GM12864 (cell line): ENCODE measurements at places on chromosomes 6 and 20.

DNA sequence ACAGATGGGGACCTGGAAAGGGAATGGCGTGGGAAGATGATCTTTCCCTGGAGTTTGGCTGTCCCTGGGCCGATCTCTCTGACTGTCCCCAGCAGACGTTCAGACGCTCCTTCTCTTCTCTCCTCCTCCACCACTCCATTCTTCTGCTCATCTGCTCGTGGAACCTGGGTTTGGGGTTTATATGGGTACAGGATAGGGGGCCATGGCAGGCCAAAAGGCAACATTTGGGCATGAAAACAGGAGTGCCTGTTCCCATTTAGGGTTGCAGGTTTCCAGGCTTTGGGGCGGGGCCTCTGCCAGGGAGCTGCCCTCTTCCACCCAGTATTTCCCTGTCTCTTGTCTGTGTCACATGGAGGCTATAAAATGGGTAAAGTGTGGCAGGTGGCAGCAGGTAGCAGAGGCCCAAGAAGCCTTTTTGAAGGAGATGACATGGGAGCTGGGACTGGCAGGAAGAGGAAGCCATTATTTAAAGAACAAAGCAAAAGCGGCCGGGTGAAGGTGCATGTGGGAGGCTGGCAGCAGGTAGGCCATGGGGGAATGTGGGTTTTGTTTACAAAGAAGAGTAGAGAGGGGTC, 203.7 kb downstream of the BMP7 start:
- no peak for DNase-seq

DNA sequence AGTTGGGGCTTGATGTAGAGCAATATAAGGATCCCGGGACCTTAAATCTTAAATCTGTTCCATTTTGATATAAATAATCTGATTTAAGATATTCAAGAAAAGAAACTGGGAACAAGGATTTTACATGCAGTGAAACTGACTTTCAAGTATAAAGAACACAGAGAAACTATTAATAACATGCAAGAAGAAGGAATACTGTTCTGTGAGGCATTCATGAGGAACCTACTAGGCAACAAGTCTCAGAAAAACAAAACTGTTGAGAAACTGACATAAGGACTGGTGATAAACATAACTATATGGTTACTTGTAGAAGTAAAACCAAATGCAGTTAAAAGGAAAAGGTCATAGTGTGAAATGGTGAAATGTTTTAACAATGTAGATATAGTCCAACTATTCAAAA, 15.8 kb downstream of the HDDC2 start:
- no peak for DNase-seq

- no peak for DNase-seq
Measured at GRCh38 chr20:19314621-19315020, 102.2 kb downstream of the SLC24A3 start.

DNA sequence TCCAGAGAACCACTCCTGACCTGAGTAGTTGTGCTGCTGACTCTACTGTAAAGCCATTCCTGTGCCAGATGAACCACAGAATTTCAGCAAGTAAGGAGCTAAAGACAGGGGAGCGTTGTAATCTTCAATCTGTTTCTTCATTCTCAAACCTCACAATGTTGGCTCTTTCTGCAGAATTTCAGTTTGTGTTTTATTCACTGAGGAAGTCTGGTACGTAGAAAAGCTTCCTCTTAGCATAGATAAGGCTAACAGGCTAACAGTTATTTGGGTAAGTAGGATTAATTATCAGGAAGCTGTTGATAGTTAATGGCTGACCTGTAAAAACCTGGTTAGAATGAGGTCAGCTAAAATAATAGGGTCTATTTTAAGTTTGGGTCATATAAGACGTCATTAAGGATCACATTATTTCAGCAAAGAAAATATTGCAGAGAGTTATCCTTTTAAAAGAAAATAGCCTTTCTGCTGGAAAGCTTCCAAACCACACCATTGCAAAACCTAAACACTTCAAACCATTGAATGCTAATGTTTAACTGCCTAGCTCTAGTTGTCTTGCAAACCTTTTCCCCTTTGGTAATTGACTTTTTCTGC, 14.1 kb upstream of the TENT5A start:
- no peak for DNase-seq
